Pulmonary artery endothelial cell (primary cell): ENCODE measurements at places on chromosomes 1 and 21. TPM values are rescaled to one million over a fixed set of nuclear protein-coding genes. Genes with fewer than 3 reads are reported as not detected.

The HSD3B1 gene
- not detected in 2 replicates for total RNA-seq

The RBP7 gene
- total RNA-seq, result 0.26 TPM in 1 of 2 replicates, not detected in the other

The DHRS3 gene
- 37.1 and 76.3 TPM in 2 replicates for total RNA-seq

The TP73 gene
- under 0.01 TPM in 1 of 2 replicates, not detected in the other for total RNA-seq

The OR14K1 gene
- not detected in 2 replicates for total RNA-seq

The CLCA1 gene
- total RNA-seq, result not detected in 2 replicates

The GBP6 gene
- not detected in 2 replicates for total RNA-seq

The FBLIM1 gene
- 311 and 321 TPM in 2 replicates for total RNA-seq

The CD34 gene
- 16.9 and 26.1 TPM in 2 replicates for total RNA-seq

The TNNT2 gene
- not detected in 2 replicates for total RNA-seq

The LCE6A gene
- not detected in 2 replicates for total RNA-seq

The TRAF3IP3 gene
- total RNA-seq, result not detected in 2 replicates

The HCRTR1 gene
- 0.53 and 0.92 TPM in 2 replicates for total RNA-seq

The OR2T35 gene
- not detected in 2 replicates for total RNA-seq

The C1QTNF12 gene
- total RNA-seq, result 0.33 TPM in 1 of 2 replicates, not detected in the other

The KRTAP20-3 gene
- not detected in 2 replicates for total RNA-seq

The PGBD5 gene
- total RNA-seq, result 0.04 and 0.07 TPM in 2 replicates

The CYP4X1 gene
- 1.6 and 2.0 TPM in 2 replicates for total RNA-seq

The C1QA gene
- total RNA-seq, result not detected in 2 replicates

The IGSF9 gene
- total RNA-seq, result 0.04 TPM in 1 of 2 replicates, not detected in the other

The UBE2U gene
- not detected in 2 replicates for total RNA-seq

The GPR37L1 gene
- not detected in 2 replicates for total RNA-seq

The FCRL3 gene
- not detected in 2 replicates for total RNA-seq

The CELA2A gene
- not detected in 2 replicates for total RNA-seq

The CD247 gene
- total RNA-seq, result 0.33 and 0.88 TPM in 2 replicates

The CNR2 gene
- not detected in 2 replicates for total RNA-seq

The ADORA1 gene
- not detected in 2 replicates for total RNA-seq

The AKR7A3 gene
- total RNA-seq, result 0.11 and 0.33 TPM in 2 replicates

The APCS gene
- total RNA-seq, result not detected in 2 replicates

The HOOK1 gene
- total RNA-seq, result not detected in 2 replicates

The PLA2G4A gene
- 18.6 and 18.9 TPM in 2 replicates for total RNA-seq

The TPTE gene
- total RNA-seq, result not detected in 2 replicates

The DYNLT5 gene
- total RNA-seq, result 0.92 and 1.1 TPM in 2 replicates

The PRAMEF26 gene
- total RNA-seq, result not detected in 2 replicates

The SYCP1 gene
- not detected in 2 replicates for total RNA-seq

The MAN1C1 gene
- 0.79 and 2.4 TPM in 2 replicates for total RNA-seq

The TMEM81 gene
- 1.2 and 3.0 TPM in 2 replicates for total RNA-seq

The DFFB gene
- total RNA-seq, result 11.5 and 15.1 TPM in 2 replicates

The ZBTB8B gene
- under 0.01 and 0.07 TPM in 2 replicates for total RNA-seq

The NRIP1 gene
- total RNA-seq, result 30.7 and 39.5 TPM in 2 replicates

The SLC44A5 gene
- total RNA-seq, result 3.0 and 13.3 TPM in 2 replicates

The OLIG2 gene
- not detected in 2 replicates for total RNA-seq

The REN gene
- total RNA-seq, result not detected in 2 replicates

The RHCE gene
- 0.11 and 0.40 TPM in 2 replicates for total RNA-seq

The CORT gene
- 0.13 TPM in 1 of 2 replicates, not detected in the other for total RNA-seq

The TDRD5 gene
- not detected in 2 replicates for total RNA-seq
